Activated CD4-positive, alpha-beta T cell treated with anti-CD3 and anti-CD28 coated beads for 1 hour (primary cell): ENCODE measurements at places on chromosomes 6 and 20.

DNA sequence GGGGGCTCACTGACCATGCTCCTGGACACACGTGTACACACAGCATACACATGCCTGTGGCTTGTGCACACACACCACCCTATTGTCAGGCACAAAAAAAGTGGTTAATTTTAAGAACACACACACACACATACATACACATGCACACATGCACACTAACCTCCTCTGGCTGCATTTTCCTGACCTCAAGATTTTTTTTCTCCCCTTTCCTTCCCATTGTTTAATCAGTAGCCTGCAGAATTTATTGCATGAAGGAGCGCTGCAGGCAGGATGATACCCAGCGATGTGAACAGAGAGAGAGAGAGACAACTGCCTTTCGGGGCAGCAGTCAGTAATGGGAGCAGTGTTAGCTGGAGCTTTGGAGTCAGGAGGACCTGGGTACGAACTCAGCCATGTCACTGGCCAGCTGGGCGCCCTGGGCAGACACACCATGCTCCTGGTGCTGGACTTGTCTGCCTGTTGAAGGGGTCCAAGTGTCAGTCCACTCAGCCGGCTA, 990 bp upstream of the TRAF3IP2 start:
- DNase-seq = no peak

DNA sequence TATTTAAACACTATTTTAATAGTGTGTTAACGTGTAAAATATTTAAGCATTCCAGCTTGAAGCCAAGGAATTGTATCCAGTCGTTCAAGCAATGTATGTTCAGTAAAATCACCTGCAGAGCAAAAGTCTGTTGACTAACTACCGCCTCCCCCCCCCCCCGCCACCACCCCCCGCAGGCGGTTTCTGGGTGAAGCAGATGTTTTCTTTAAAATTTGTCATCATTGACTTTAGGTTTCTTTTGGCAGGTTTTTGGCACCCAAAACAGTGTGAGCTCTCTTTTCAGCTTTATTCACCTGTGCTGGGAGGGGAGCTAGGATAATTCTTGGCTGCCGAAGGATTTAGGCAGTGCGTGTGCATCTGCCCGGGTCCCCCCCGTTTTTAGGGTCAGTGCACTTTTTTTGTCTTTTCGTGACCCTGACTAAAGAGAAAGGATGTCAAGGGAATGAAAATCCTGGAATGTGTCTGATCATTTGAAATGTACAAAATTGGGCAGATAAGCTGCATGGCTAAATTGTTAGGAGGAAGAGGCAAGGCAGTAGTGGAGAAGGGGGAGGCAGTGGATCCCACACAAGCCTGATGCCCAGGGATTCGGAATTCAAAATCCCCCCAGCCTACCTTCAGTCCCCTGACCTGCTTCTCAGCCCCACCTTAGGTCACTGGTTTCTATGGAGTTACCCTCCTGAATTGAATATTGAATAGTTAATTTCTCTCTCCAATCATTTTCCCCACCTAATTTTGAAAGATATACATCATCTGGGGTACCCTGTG, 1.1 kb downstream of the EDN1 start:
- DNase-seq = no peak

GRCh38 chr6:15769511-15770018, 106.7 kb upstream of the DTNBP1 start:
- no peak for DNase-seq

DNA sequence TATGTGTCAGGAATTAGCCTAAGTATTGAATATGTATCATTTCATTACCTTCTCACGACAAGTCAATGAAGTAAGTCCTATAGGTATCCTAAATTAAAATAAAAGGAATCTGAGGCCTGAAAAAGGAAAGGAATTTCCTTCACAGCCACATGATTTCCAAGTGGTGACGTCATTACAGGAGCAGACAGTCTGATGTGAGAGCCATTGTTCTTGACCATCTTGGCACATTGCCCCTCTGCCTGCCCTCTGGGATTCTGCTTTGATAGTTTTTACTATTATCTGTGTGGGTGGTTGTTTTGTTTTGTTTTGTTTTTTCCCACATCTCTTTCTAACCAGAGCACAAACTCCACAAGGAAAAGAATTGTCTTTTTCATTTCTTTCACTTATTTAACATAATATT, 219.8 kb upstream of the UFL1 start:
- no peak for DNase-seq

DNA sequence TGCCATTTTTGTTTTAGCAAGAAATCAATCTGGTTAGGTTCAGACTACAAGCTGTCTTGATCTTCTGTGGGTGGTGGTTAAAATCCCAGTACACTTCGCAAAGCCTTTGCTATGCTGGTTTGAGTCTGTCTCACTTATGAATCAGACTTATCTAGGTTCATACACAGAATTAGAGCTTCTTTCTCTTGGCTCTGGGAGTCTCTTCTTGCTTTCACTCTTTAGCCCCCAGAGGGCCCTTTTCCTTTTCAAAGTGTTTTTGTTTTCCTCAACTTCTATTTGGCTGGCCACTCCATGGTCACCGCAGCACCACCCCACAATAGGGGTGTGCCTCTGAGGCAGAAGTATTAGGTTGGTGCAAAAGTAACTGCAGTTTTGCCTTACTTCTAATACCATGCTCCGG, 21.3 kb downstream of the ECI2 start:
- DNase-seq = no peak

DNA sequence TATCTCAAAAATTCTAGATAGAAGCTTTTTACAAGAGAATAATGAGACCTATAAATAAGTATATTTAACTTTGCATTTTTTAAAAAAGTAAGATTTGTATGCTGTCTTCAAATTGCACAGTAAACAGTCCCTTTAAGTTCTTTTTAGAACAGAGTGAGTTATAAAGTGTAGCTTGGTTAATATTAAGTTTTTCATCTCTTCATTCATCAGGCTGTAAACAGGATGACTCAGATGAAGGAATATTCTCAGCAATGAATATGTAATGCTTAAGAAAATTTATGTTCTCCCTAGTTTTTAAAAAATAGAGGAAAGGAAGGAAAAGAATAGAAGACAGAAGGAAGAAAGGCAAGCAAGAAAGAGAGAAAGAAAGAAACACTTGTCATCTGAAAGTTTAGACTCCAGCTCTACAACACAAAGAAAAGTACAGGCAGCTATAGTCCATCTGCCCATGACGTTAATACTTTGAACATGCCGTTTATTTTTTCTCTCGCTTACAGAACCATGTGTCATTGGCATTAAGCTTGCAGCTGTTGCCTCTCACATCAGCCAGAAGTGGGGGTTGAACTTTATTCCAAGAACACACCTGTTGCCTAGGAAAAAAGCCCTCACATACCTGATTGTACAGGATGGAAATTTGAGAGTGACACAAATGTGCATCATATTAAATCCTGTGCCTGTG, 36.1 kb downstream of the CAP2 start:
- no peak for DNase-seq

DNA sequence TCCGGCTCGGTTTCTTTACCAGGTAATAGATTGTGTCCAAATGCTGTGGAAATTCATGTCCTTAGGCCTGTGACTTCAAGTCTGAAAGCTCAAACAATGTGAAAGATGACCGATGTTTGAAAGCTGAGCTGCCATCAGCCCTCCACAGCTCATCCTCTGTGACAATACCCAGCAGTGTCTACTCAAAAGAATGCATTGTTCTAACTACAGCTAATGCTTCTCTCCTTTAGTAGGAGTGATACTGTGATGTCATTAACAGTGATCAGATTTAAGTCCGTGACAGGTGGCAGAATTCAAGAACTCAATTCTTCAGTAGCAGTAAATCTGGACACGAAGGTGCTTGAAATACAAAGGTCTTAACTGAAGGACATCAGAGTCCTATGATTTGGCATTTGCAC, 97.3 kb downstream of the RCAN2 start:
- no peak for DNase-seq

GRCh38 chr20:22681591-22682248, 97.3 kb upstream of the FOXA2 start:
- DNase-seq = no peak

- no peak for DNase-seq
Observed at GRCh38 chr6:3389390-3390167, 67.3 kb downstream of the SLC22A23 start.

DNA sequence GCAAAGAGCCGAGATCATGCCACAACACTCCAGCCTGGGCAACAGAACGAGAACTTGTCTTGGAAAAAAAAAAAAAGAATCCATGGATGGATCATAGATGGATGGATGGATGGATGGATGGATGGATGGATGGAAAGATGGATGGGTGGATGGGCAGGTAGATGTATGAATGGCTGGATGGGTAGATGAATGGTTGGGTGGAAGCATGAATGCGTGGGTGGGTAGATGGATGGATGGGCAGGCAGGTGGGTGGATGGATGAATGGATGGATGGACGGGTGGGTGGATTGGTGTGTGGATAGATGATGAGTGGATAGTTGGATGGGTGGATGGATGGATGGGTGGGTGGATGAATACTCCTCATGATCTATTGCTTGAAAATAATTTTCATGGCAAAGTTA, 1.4 kb downstream of the JPH2 start:
- DNase-seq = no peak

- no peak for DNase-seq
Observed at GRCh38 chr6:139256087-139256486, 35.7 kb downstream of the TXLNB start.

DNA sequence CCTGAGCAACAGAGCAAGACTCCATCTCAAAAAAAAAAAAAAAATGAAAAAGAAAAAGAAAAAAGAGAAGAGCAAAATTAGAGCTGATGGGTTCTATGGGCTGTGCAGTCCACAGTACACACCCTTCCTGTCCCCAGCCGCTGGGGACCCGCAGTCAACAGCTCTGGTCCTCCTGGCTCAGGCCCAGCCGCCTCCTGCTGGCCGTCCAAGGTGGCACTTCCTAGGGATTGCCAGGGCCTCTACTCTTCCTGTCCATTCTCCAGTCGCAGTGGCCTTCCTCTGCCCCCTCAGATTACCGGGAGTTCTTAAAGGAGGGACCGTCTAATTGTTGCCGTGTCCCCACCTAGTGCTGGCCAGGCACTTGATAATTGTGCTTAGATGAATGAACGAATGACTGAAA, 41.7 kb downstream of the TMEM242 start:
- DNase-seq = no peak

- no peak for DNase-seq
Observed at GRCh38 chr6:129662980-129663431, 47.0 kb downstream of the ARHGAP18 start.

DNA sequence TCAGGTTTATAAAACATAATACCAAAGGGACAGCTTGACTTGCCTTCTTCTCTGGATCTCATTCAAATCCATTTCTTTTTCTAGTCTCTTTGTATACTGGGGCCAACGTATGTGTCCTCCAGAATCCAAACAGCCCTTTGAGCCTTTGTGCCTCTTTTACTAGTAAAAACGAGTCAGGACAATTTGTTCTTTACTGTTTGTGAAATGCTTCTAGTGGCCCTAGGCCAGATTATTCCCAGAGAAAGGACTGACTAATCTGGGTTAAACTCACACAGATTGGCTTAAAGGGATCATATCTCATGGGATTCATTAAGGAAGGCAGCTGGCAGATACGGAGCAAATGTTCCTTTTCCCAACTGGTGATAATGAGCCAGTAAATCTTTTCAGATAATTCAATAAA, 32.1 kb upstream of the MANEA start:
- DNase-seq = no peak

DNA sequence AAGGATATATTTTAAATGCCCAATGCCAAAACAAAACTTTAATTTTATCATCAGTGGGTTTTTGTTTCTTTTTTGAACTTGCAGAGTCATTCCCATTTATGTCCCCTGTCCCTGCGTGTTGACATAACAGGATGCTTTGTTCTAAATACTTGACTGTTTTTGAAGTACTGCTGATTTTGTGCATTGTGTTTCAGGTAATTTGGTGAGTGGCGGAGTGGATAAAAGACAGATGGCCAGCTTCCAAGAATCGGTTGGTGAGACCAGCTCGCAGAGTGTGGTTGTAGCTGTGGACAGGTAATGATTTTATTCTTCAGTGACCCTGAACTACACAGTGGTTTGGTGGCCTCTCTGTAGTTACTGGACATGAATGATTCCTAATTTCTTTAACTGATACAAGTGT, 50.5 kb upstream of the CSE1L start:
- no peak for DNase-seq

DNA sequence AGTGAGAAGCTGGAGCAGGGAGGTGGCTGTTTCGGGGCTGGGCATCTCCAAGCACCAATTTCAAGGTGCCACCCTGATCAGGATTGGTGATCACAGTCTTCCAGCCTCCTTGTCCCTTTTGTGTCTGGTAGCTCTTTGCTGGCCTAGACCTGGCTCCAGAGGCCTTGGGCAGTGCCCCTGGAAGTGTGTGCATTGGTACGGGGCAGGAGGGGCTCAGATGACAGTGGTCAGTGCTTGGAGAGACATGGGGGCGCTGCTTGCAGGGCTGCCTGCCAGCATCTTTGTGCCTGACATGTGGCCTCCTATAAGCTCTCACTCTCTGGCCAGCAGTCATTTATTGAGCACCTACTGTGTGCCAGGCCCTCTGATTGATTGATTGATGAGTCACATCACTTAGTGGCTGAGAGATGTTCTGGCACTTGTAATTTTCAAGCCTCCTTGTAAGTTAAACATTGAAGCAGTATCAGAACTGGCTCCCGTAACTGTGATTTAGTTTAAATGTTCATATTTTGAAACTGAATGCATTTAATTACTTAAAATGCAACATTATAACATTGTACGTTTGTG, 61.7 kb downstream of the BCAS4 start:
- no peak for DNase-seq

DNA sequence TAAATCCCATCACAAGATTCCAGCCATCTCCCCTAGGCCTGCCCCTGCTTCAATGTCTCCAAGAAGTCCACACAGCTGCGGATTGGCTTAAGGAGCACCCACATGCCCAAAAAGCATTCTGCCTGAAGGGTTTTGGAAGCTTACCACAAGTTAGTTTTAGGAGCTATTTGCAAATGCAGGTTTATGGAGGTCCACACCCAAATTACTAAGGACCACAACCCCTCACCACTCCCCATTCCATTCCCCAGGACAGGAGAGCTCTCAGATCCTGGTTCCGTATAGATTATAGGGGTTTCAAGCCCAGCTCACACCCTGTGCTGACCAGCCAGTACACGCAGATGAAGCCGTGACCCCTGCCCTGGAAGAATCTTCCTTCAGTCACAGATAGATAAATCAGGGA, 24.3 kb upstream of the PXDC1 start:
- DNase-seq = no peak

DNA sequence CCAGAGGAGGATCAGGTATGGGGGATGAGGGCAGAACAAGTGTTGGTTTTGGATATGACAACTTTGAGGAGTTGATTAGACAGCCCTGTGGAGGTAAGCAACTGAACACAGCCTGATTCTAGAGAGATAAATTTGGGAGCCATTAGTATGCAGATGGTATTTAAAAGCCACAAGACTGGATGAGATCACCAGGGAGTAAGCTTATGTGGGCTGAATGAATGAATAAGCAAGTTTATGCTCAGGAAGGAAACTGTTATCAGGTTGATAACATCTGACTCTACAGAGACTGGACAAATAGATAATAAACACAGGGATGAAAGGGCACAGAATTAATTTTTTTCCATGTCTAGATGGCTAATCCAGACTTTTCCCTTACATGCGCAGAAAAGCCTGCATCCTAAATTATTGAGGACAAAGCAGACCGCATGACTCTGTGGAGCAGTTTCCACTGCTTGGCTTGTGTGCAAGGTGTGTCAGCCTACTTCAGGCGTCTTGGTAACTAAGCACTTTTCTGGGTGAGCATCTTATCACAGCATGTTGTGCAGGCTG, 150.6 kb downstream of the GJA10 start:
- DNase-seq = no peak
